Muscle of leg (tissue), 16 donors: ENCODE measurements at places on chromosomes 12 and 14. TPM values are rescaled to one million over a fixed set of nuclear protein-coding genes. Genes with fewer than 3 reads are reported as not detected.

TRAFD1 gene
- total RNA-seq: 25.8 TPM

DNA sequence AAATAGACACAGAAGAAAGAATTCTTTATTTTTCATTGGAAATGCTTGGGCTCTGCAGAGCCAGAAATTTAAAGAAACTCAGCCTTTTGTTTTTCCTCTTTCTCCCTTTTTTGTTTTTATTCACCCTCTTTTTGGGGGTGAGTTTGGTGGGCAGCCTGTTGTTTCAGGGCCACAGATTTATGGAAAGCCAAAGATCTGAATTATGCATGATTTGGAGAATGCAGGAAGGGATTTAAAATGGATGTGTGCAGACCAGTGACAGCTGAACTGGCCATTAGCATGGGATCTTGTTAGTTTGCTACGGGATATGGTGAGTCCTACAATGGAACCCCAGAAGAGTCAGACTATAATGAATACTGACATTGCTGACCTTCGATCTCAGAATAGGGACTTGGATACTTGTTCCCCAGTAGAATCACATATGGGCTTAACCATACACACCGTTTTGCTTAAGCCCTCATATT is 7.7 kb upstream of the ATXN2 start:
- DNase-seq: no peak

DNA sequence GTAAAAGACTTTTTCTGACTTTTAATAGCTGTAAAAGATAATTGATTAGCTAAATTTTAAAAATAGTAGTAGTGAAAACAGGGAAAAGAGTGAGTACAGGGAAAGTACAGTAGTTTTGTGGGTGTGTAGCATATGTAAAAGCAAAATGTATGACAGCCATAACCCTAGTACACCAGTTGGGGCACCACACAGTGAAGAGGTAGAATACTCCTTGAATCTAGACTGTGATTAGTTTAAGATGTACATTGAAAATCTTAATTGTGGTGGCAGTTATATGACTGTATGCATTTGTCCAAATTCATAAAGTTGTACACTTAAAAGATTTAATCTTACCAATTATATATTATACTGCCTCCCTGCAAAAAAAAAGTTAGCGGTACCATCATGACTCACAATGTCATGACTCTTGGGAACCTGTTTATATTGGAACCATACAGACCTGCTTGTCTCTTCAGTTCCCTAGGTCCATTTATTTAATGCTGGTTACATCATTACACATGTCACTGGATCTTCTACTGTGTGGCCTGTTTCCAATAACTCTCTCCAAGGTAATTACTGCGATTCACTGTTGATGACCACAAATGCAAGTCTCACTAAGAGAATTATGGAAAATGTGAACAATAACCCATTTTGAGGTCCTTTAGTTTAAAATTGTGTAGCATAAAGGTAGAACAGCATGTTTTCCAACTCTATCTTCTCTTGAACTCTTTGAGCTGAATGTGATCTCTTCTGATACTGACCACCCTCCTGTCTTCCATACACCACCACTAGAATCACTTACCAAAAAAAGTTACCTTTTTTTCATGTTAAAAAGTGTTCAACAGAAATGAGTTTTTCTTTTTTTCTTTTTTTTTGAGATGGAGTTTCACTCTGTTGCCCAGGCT is 264.2 kb upstream of the AMIGO2 start:
- DNase-seq: no peak

- no peak for DNase-seq
Measured at GRCh38 chr14:88695870-88696269, 96.9 kb downstream of the EML5 start.

TPH2 gene
- total RNA-seq: not detected

MBD6 gene
- 11.0 TPM for total RNA-seq

GRCh38 chr14:100885196-100885595 is 18.3 kb downstream of the RTL1 start:
- no peak for DNase-seq

ACACB gene
- 10.3 TPM for total RNA-seq

DNA sequence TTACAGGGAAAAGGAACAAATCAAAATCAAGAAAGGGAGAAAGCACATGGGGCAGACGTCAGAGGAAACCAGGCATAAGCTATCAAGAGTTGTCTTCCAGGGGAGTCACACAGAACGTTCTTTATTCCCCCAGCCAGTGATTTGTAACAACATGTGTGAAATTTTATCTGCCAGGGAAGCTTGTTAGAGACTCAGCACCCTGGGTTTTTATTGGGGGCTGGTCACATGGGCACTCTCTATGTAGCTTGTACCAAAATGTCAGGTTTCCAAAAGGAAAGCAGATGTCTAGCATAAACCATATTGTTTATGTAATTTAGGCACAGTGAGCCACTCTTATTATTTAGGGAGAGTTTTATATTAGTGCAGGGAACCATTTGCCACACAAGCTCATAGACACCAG is 440.4 kb upstream of the DCN start:
- DNase-seq: no peak

DNA sequence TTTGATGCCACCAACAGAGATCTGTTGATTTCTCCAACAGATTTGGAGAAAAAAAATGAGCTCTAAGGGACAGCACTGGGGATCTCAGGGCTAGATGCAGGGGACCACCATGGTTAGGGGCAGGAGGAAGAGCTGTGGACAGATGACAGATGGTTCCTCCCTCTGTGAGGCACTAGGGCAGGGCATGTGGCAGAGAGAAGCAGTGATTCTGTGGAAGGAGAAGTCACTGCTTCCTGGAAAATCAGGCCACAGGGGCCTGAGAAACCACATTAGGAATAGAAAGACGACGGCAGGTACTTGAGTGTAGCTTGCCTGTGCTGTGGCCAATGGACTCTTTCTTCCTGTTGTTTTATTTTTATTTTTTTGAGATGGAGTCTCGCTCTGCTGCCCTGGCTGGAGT is 24.9 kb upstream of the TMED2 start:
- peak; percentile 51 for DNase-seq

GRCh38 chr12:121769831-121770301 is 23.6 kb downstream of the RHOF start:
- DNase-seq: peak; percentile 10

DNA sequence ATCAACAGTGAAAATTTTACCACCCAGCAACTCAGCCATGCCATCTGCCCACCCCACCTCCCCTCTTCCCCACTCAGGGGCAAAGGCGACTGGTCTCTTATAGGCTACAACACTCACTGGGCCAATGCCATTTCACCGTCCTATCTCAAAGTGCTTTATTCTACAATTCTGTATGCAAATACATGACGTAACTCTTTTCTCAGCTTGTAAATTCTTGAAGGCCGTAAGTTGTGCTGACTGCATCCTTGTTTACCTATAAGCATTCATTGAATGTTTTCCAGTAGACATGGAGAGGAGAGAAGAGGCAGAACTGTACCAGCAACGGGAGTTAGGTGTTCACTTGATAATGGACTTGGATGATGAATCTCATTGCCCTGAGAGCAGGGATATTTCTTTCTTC is 15.6 kb downstream of the BCL2L14 start:
- DNase-seq: no peak

- DNase-seq: peak; percentile 91
Measured at GRCh38 chr12:104055686-104056388, 5.8 kb upstream of the GLT8D2 start.

- DNase-seq: no peak
Measured at GRCh38 chr12:25121916-25122315, 73.0 kb downstream of the DNAI7 start.

TMEM229B gene
- 0.40 TPM for total RNA-seq

SCARB1 gene
- total RNA-seq: 7.3 TPM

DNA sequence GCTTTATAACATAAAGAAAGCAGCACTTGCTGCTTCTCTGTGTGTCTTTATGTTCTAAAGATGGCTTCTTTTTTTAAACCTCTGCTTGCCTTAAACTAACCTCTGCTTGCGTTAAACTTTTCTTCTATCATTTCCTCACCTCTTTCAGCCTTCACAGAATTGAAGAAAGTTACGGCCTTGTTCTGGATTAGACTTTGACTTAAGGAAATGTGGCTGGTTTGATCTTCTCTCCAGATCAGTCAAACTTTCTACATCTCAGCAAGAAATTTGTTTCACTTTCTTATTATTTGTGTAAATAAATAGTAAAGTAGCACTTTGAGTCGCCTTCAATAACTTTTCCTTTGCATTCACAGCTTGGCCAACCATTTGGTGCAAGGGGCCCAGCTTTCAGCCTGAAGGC is 64.2 kb downstream of the CMAS start:
- DNase-seq: no peak

DNA sequence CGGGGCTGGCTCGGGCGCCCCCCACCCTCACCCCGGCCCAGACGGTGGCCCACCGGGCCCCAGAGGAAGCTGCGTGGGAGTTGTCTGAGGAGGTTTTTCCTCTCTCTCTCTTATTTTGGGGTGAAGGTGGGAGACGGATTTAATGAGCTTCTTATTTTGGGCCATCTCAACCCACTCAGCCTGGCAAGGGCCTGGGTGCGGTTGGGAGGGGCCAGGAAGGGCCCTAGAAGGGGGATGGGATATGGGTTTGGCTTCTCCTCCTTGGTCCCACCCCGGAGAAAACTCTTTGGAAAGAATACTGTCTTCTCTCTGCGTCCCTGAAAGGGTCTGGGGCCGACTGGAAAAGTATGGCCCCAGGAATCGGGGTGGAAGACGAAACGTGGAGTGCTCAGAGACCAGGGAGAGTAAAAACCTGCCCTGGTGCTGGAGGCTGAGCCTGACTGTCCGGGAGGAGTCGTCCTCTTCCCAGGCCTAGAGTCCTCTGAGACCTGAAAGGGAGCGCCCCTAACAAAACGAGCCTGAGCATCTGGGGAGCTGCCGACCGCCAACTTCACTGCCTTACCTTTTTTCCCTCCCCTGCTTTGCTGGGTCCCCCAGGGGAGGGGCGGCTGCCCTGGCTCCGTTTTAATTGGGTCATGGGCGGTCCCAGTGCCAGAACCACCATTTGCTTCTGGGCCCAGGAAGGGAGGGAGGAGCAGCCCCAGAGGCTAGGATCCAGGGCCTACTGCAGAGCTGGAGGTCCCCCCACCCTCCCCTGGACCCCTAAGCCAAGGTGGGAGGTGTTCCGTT is 1.6 kb downstream of the MMP14 start:
- DNase-seq: peak; percentile 69

- no peak for DNase-seq
Measured at GRCh38 chr12:130563323-130563722, 152.8 kb downstream of the RIMBP2 start.

DNA sequence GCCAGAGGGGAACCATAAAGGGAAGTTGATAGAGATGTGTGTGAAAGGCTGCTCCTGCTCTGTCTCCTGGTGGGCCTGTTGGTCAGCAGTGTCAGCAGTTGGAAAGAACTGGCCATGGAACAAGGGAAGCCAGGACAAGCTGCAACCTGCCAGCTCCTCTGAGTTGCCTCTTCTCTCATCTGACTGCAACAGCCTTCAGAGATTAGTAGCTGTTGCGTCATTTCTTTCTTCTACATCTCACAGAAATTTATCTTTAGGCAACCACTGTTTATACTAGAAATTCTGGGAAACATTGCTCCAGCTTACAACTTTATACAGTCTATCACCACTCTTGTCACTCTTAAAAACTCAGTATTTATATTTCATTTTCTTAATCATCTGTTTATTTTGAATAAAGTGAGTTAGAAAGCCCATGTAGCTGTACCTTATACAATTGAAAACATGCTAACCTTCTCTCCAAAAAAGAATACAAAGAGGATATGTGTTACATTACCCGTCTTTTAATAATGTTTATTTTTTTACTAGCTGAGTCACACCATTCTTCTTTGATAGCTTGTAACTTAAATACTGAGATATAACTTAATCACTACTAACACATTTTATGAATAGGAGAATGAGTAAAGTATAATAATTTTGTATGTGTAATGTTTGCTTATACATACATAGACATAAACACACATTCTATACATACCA is 224.2 kb downstream of the LRFN5 start:
- DNase-seq: peak; percentile 11

GRCh38 chr12:98572010-98572409 is 21.5 kb upstream of the SLC25A3 start:
- no peak for DNase-seq

- DNase-seq: no peak
Measured at GRCh38 chr14:104878582-104878981, 13.5 kb downstream of the CEP170B start.

DNA sequence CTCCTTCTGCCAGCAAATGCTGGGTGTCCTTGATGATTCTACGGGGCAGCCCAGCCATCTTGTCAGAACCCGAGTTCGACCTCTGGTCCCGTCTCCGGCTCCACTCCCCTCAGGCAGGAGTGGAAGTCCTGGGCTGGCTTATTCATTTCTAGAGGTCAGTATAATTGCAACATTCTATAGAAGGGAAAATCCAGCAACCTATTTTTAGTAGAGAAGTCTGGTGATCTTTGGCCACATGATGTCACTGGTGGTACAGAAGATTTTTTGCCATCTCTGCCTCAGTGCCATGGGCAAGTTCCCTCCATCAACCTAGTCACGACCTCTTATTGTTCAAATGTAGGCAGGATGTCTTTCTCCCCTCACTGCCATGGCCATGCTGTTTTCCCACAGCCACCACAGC is 22.4 kb downstream of the OR10G2 start:
- no peak for DNase-seq

EIF2S3B gene
- 0.71 TPM for total RNA-seq

DNA sequence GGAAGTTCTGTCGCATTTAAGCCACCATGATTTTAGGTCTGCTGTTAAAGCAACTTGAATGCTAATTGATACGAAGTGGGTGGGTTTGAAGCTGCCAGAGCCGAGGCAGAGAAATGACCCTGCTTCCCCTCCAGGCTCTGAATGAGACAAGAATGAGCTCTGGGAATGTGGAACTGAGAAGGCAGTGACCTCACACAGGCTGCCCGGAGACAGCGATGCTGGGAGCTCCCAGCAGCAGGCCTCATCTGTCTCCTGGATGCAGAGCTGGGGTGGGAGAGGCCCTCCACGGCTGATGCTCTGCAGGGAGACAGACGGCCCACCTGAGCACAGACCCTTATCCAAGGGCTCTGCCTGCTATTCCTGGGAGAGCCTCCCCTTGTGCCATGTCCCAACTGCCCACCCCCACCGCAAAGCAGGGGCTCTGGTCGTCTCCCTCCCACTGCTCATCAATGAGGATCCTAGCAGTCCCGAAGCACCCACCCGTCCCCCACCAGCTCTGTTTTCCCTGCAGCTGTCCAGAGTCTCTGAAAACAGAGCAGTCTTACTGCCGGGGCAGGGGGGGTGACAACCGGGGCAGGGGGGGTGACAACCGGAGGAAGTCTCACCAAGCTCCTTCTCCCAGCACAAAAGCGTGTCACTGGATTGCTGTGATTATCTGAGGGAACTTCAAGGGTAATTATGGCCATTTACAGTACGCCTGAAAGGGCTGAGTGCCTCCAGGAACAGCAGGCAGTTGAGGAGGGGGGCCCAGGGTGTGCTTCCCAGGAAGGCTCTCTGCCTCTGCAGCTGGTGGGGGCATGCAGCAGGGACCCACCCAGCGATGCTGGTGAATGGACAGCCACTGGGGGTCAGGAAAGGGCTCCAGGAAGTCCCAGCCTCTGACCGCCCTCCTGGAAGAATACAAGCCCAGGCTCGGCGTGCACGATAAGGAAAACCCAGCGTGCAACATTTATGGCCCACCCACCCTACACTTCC is 67.8 kb downstream of the CHGA start:
- no peak for DNase-seq

CRADD gene
- 13.4 TPM for total RNA-seq

METTL25 gene
- 24.8 TPM for total RNA-seq

- no peak for DNase-seq
Measured at GRCh38 chr12:24226745-24227350, 277.4 kb upstream of the SOX5 start.
